Naive B cell (primary cell): ENCODE measurements at places on chromosomes 16 and 17. TPM values are rescaled to one million over a fixed set of nuclear protein-coding genes. Genes with fewer than 3 reads are reported as not detected.
A peak's percentile ranks its signal among the peaks of the same experiment; 100 is the strongest.

DNA sequence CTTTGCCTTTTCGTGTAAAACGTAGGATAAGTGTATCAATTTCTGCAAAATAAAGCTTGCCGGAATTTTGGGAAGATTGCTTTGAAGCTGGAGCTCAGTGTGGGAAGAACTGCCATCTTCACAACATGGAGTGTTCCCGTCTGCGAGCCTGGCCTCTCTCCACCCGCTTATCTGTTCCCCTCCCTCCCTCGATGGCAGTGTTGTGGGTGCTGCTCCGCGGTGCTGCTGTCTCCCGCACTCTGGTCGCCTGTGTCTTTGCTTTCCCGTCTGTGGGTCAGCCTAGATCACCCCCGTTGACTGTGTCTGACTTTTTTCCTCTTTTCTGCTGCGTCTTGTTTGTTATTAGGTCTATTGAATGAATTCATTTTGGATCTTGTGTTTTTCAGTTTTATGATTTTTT, 17.0 kb downstream of the ACSF3 start:
- DNase-seq, result no peak

GRCh38 chr17:72928454-72929136, 163.9 kb downstream of the SLC39A11 start:
- DNase-seq, result no peak

DNA sequence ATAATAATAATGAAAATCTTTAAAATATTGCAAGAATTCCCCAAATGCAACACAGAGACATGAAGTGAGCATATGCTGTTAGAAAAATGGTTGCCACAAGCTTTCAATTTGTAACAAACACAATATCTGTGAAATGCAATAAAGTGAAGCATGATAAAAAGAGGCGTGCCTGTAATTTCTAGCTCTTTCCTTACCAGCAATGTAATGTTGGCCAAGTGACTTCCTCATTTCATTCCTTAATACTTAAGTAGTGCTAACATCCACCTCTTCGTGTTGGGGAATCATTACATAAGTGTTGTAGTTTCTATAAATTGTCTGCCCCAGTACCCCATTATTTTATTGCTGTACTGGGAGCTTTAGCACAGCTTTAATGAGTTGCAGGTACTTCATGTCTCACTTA, 1192.0 kb upstream of the CDH8 start:
- no peak for DNase-seq

- no peak for DNase-seq
Measured at GRCh38 chr17:33977729-33978514, 277.2 kb upstream of the CCL2 start.

GRCh38 chr17:80060644-80061043, 24.2 kb downstream of the CCDC40 start:
- DNase-seq, result no peak

GRCh38 chr16:70348991-70349390, 2.3 kb downstream of the DDX19A start:
- no peak for DNase-seq

GRCh38 chr16:87366288-87366687, 17.3 kb downstream of the FBXO31 start:
- no peak for DNase-seq

DNA sequence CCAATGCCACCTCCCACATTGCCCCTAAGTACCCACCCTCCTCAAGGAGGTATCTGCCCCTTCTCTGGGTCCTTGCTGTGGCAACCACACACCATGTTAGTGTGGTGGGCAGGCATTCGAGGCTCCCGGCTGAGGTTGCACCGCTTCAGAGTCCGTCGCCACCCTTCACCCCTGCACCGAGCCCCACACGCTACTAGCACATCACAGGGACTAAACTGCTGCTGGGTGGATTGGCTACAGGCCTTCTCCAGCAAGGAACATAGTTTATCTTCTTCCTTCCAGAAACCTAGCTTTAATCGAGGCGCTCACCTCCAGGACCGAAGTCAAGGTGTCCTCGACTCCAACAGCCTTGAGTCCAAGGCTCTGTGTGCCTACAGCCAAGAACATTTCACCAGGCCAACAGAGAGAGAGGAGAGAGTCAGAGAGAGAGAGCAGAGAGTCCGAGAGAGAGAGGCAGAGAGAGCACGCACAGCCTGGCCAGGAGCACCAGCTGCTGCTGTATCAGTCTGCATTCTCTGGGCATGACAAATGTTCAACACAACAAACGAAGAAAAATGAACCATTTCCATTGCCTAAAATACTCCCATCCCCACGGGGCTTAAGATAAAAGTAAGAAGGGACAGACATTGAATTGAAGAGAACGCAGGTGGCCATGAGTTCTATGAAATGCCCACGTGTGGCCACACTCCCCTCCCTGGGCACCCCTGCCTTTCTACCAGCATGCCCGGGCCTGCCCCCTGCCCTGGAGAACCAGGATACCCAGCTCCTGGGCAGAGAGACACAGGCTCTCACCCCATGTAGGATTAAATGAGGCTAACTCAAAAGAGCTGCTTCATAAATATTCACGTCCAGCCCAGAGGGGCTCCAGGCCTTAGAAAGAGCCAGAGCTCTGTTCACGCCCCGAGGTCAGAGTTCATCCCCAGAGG, 94.9 kb downstream of the RBFOX3 start:
- no peak for DNase-seq

DNA sequence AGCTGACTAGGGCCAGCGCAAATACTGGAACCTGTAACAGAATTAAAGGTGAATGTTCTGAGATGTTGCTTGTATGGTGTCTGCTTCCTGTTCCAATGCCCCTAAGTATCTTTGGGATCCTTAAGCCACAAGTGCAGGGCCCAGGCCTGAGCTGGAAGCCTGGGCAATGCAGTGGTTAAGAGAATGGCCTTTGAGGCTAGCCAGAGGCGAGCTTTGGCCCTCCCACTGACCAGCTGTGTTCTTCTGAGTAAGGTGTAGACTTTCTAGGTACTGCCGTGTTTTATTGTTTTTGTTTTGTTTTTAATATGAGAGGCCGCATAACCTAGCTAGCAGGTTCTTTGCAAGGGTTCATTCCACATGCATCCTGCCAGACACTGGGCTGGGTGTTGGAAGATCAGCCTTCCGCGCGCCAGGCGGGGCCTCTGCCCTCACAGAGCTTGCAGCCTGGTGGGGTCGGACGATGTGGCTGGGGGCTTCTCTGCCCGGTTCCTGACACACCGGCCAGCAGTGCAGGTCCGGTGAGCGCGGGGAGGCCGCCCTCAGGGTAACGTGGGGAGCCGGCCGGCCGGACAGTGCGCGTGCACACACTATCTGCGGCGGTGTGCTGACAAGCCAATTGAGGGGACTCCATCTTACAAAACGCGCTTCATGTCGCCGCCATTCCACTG, 551 bp upstream of the MLX start:
- no peak for DNase-seq

DNA sequence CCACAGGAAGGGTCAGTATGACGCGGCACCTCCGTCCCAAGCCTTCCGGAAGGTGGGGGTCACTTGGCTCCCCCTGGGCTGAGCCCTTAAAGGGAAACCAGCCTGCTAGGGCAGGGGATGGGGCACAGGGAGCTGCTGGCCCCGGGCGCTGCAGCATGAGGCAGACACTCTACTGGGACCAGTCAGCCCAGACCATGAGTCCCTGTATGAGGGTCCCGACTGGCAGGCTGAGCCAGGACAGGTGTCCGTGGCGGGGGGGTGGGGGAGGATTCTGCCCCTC, 43.4 kb upstream of the ZC3H18 start:
- no peak for DNase-seq

DNA sequence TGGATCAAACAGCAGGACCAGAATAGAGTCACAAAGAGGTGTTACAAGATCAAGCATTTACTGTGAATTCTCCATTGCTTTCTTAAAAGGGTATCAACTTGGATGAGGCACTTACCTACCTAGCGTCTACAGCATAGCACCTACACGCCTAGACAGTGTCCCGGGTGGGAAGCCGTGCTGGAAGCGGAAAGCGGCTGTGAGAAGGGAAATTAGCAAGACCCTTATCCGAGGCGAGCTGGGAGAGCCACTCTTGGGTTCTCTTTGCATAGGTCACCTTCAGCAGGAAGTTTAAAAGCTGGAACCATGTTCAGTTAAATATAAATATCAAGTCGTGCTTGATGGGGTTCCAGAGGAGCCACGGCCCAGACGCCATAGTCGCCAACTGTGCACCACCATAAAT, 46.3 kb downstream of the TRARG1 start:
- no peak for DNase-seq

- no peak for DNase-seq
Measured at GRCh38 chr17:77450742-77451244, 310.0 kb downstream of the SEC14L1 start.

DNA sequence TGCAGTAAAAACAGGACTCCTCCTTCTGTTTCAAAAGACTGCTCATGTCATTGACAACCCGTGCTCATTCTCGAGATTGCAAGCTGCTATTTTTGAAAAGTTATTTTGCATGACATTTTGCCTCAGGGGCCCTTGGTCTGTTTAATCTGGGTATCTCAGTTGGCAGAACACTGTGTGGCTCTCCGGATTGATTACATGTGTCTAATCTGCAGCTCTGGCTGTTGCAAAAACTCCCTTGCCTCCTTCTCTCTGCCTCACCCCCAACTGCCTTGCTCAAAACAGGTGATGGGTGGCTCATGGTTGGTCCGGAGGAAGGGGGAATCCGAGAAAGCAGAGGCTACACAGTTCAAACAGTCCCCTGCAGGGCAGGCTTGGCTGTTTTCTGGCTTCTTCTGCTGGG, 25.3 kb downstream of the GINS3 start:
- DNase-seq, result no peak

- DNase-seq, result no peak
Measured at GRCh38 chr16:89330177-89330856, 112.8 kb downstream of the ZNF778 start.

GRCh38 chr17:19383681-19384470, 3.1 kb downstream of the MFAP4 start:
- no peak for DNase-seq

GRCh38 chr16:2297506-2297860, 29.6 kb upstream of the RNPS1 start:
- no peak for DNase-seq

DNA sequence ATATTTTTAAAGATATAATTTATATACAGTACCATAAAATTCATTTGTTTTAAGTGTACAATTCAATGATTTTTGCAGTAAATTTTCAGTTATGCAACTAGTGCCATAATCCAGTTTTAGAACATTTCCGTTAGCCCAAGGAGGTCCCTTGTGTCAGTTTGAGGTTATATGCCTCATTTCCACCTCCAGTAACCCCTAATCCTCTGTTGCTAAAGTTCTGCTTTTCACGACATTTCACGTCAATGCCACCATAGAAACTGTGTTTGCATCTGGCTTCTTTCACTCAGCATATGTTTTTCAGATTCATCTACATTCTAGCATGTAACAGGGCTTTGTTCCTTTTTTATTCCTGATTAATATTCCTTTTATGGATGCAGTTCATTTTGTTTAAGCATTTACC, 42.4 kb upstream of the NUDT7 start:
- peak; percentile 46 for DNase-seq

DNA sequence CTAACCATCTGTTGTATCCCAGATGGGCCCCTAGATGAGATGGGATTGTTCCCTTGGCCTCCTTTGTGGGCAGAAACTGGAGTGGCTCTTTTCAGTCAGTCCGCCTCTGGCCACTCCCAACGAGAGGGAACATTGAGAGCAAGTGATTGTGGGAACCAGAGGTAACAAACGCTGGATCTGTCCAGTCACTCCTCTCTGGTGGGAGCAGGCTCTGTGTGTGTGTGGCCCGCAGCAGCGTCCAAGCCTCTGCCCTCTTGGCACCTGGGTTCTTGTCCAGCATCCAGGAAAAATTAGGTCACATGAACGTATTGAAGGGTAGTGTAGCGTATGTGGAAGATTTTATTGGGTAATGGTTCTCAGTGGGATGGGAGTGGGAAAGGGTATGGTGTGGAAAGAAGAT, 101.9 kb upstream of the COX10 start:
- DNase-seq, result no peak

- DNase-seq, result no peak
Measured at GRCh38 chr16:13351181-13351580, 449.8 kb downstream of the SHISA9 start.

- DNase-seq, result no peak
Measured at GRCh38 chr17:5424909-5425308, 4.9 kb downstream of the RPAIN start.

GRCh38 chr16:84153660-84154214, 8.6 kb downstream of the DNAAF1 start:
- DNase-seq, result no peak

- DNase-seq, result no peak
Measured at GRCh38 chr17:80180192-80180591, 10.4 kb downstream of the CARD14 start.

GRCh38 chr17:1055751-1056645, 59.1 kb downstream of the TIMM22 start:
- DNase-seq, result peak; percentile 24

GRCh38 chr17:81008140-81008539, 16.5 kb downstream of the CHMP6 start:
- DNase-seq, result no peak

GRCh38 chr17:52790359-52790955, 631.9 kb upstream of the CA10 start:
- DNase-seq, result no peak

DNA sequence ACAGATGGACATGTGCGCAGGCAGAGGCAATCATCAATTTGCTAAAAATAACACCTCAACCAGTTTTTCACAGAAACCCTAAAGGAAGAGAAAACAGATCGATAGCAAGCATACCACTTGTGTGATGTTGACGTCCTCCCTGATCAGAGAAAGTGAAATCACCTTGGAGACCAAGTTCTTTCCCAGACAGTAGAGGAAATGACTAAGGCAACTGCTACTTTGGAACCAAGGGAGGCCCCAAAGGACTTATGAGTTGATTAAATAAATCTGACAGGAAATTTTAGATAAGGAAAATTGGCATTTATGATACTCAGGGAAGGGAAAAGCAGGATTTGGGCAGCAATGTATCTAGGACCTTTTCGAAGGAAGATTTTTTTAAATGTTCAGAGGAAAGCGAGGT, 267.1 kb upstream of the ASIC2 start:
- DNase-seq, result no peak

- peak; percentile 39 for DNase-seq
Measured at GRCh38 chr16:31200821-31201568, 1.6 kb downstream of the PYCARD start.

- no peak for DNase-seq
Measured at GRCh38 chr16:75224306-75225082, 5.7 kb downstream of the CTRB1 start.

- no peak for DNase-seq
Measured at GRCh38 chr17:66462010-66462409, 159.6 kb downstream of the PRKCA start.

Gene SPHK1
- polyA plus RNA-seq, result 0.22 TPM

Gene IRX3
- not detected for polyA plus RNA-seq

Gene LONP2
- polyA plus RNA-seq, result 32.1 TPM

Gene NGFR
- not detected for polyA plus RNA-seq

Gene CAPNS2
- polyA plus RNA-seq, result not detected

Gene KCNG4
- not detected for polyA plus RNA-seq

Gene UTS2R
- not detected for polyA plus RNA-seq

Gene USP31
- 0.36 TPM for polyA plus RNA-seq

Gene RRAD
- polyA plus RNA-seq, result not detected

Gene GPR179
- polyA plus RNA-seq, result not detected

Gene SRCIN1
- not detected for polyA plus RNA-seq

Gene C1QTNF8
- not detected for polyA plus RNA-seq

Gene TBC1D3H
- polyA plus RNA-seq, result not detected

Gene TEX14
- 0.26 TPM for polyA plus RNA-seq

Gene SDR42E1
- polyA plus RNA-seq, result 0.68 TPM

Gene PLCG2
- polyA plus RNA-seq, result 100 TPM
